ENCODE measurements at places on chromosomes 16 and 17.

DNA sequence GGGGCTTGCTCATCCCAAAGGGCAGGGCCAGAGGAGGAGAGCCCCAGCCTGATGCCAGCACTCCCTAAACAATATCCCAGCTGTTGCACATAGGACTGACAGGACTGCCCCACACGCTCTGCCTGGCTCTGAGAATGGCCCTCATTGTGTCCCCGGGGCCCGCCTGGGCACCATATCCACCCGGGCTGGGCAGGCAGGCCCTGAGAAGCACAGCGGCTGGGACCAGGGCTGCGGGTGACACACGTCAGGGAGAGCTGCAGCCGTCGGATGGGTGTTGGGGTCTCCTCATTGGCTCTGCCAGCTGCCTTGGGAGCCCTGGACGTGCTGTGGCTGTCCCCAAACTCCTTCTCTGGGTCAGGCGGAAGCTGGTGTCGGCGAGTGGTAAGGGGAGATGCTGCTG is 4.2 kb downstream of the BCAR1 start:
- no peak for DNase-seq

- DNase-seq, result no peak
Observed at GRCh38 chr16:72455743-72456659, 284.0 kb upstream of the PMFBP1 start.

DNA sequence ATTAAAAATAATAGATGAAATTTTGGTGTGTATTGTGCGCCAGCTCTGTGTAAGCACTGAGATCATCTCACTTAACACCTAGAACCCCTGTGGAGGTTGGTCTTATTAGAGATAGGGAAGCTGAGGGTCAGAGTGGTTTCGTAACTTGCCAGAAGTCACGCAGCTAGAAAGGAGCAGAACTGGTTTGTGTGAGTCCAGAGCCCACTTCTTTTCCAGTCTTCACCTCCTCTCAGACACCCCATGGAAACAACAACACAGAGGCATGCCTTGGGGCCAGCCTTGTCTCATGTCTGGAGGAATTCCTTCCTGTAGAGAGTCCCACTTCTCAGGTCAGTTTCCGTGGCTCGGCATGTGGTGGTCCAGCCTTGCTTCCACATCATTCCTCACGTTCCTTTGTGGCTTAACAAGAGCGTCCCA is 16.5 kb downstream of the YPEL2 start:
- DNase-seq, result peak; percentile 31

DNA sequence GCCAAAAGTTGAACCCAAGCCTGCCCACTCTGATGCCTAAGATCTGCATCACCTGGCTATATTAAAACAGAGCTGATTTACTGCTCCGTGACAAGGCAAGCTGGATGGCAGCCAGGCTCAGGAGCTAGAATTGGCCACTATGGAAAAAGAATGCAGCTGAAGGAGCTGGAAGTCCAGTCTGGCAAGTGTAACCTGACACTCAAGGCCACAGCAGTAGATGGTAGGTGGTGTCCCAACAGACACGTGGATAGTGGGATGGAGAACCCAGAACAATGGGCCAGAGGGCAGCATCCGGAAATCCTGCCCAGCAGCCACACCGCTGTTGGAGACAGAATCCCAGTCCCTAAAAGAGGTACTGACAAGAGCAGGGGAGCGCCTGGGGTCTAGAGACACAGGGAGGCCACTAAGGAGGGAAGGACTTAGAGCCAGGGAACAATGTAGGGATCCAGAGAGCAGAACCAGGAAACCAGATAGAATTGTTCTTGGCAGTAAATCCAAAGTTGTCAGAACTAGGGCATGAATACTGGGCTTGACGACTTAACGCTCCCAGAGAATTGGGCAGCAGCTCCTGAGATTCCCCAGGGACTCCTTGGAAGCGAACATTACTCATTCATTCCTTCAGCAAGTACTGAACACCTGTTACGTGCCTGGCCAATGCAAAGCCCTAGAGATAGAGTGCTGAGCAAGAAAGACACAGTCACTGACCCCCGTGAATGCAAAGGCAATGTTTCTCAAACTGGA is 85.7 kb downstream of the CDYL2 start:
- no peak for DNase-seq

DNA sequence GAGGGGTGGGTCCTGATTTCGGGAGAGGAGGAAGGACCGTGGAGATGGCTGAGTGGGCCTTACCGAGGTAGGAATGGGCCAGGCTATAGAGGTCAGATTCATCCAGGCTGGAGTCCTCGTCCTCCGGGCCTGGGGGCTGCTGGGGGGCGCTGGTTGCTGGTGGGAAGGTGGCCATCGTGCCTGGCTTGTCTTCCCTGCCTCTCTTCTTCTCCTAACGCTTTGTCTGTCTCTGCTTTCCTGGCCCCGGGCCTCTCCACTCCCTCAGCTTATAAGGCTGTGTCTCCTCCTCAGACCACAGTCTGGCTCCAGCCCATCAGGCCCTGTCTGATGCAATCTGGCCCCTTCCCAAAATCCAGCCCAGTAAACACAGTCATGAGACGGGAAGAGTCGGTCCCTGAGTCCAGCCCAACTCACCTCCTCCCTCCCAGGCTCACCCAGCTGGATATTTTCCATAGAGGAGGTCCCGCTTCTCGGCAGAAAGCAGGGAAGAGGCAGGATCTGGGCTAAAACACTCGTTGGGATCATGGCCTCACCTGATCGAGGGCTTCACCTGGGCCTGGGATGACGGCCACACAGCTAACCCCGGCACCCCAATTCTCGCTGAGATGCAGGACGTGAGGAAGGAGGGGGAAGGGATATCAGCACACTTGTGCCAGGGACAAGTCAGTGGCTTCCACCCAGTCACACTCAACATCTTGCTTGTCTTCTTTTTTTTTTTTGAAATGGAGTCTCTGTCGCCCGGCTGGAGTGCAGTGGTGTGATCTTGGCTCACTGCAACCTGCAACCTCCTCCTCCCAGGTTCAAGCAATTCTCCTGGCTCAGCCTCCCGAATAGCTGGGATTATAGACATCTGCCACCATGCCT is at the start of gene NUPR1:
Gene NUPR1, minus strand, starts transcription at position 242 of the 864 bp plus-strand sequence. Its CDS starts 67 bp downstream, at position 175.
- DNase-seq, result no peak

- DNase-seq, result peak; percentile 41
Observed at GRCh38 chr17:34163646-34164045, 91.4 kb upstream of the CCL2 start.

GRCh38 chr17:42535155-42536047 is 640 bp upstream of the NAGLU start:
- no peak for DNase-seq

- DNase-seq, result no peak
Observed at GRCh38 chr16:13959626-13960025, 39.7 kb downstream of the ERCC4 start.

- DNase-seq, result no peak
Observed at GRCh38 chr17:5424909-5425308, 4.9 kb downstream of the RPAIN start.

GRCh38 chr17:45276031-45276430 is 14.1 kb upstream of the SPATA32 start:
- no peak for DNase-seq

DNA sequence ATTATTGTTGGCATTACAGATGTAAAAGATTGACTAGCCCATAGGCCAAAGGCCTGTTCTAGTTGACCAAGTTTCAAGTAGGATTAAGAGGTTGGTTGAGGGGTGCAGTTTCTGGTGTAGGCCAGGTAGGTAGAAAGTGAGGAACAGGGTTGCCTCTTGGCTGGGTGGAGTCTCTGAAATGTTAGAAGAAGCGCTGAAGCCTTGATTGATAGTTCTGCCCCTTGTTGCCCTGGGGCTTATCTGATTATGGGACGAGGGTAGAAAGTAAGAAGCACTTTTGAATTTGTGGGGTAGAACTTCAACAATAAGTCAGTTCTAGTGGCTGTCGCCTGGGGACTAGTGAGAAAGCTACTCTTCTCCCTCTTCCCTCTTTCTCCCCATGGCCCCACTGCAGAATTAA is 6.2 kb downstream of the BCL6B start:
- no peak for DNase-seq

DNA sequence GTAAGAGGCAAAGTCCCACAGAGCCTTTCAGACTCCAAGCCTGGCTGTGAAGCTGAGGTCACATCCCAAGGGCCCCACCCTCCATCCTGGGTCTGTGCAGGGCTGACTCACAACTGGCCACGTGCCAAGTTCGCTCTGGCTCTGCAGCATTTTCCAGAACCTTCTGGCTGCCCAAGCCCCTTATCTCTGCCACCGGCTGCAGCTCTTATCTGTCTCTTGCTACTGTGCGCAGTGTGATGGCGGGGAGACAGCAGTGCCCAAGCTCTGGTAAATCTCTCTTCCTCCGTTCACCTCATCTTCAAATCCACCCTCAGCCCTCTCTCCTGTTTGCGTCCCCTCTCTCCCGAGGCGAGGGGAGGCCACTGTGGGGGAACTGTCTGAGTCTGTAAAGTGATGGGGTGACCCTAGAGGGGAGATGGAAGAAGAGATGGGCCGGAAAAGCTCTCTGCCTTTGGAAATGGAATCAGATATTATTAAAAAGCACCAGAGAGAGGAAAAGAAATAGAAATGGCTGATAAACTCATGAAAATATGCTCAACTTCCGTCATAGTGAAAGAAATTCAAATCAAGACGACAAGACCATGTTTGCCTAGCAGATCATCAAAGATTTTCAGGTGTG is 162.7 kb upstream of the CDC42EP4 start:
- peak; percentile 47 for DNase-seq

- no peak for DNase-seq
Observed at GRCh38 chr17:45775576-45776011, 8.5 kb upstream of the CRHR1 start.

- DNase-seq, result no peak
Observed at GRCh38 chr16:51450376-51450775, 299.3 kb upstream of the SALL1 start.

DNA sequence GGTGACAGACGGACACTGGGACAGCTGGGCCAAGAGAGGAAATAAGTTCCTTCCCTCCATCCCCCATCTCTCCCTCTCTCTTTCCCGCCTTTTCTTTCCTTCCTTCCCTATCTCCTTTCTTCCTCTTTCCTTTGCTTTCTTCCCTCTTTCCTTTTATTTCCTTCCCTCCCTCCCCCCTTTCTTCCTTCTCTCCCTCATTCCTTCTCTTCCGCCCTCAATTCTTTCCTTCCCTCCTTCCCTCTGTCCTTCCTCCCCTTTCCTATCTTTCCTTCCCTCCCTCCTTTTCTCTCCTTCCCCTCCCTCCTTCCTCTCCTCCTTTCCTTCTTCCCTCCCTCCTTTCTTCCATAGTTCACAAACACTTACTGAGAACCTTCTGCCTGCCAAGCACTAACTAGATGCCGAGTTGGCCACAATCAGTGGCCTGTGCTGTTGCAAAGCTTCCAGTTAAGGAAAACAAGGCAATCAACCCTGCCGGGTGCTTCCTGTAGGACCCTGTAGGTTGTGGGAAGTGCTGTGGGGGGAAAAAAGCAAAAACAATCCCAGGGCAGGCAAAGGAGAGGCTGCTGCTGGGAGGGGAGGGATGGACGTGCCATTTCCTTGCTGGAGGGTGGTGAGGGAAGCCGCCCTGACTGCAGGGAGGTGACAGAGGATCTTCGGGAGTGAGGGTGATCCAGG is 31.7 kb downstream of the ABCC6 start:
- DNase-seq, result no peak

DNA sequence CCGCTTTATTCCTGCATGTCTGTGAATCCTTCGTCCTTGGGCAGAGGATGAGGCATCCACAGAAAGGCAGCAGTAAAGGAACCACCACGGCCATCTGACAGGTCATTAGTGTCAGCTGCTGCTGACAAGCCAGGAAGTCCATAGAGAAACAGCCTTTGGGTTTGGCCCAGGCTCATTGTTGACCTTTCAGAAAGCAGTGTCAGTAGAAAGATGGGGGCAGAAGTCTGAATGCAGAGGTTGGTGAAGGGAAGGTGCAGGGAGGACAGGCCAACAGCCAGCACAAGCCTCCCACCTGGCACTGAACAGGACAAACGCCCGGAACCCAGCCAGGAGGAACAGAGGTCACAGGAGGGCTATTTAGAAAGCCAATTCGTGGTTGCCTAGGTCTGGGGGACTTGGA is 105.8 kb downstream of the VAT1L start:
- no peak for DNase-seq

DNA sequence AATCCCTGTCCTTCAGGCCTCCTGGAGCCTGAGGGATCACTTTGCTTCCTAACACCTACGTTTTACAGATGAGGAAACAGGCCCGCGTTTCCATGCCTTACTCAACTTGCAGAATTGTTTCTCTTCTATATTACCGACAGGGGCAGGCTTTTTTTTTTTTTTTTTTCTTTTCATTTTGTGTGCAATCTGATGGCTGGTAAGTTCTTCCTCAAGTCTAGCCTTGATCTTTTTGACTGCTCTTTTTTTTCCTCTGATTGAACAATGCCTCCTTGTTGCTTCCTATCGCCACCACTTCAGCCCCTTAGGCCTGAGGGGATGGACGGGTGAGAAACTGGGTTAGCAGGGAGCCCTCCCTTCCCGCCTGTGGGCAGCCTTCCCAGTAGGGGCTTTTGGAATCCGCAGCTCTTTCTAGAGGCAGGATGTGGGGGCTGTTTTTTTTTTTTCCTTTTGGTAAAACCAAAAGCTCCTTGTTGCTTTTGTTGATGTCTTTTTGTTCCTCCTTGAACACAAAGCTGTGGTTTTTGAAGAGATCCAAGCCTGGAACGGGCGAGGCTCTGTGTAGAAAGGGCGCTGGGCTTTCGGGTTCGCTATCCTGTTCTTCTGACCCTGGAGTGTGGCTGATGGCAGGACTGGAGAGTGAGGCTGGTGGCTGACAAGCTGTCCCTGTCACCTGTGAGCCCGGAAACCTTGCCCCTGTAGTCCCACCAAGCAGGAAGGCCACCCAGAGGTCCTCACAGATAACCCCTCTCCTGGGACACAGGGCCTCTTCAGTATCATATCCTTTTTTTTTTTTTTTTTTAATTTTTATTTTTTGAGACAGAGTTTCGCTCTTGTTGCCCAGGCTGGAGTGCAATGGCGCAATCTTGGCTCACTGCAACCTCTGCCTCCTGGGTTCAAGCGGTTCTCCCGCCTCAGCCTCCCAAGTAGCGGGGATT is 14.0 kb downstream of the LASP1 start:
- DNase-seq, result peak; percentile 81

GRCh38 chr17:9890124-9890523 is 14.9 kb downstream of the RCVRN start:
- peak; percentile 51 for DNase-seq

DNA sequence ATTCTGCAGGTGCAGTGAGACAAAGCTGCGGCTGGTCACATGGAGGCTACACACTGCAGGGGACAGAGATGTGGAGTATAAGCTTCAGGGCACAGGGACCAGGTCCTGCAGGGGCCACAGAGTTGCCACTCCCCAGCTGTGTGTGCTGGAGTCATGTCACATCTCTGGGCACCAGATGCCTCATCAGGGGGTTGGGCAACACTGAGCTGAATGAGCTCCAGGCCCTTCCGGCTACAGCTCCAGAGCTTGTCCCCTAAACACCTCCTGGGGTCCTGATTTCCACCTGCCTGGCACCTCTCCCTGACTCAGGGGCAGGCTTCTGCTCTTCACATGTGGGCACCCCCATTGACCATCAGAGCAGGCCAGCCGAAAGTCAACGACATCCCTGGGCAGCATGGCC is 32.5 kb downstream of the SPHK1 start:
- no peak for DNase-seq

DNA sequence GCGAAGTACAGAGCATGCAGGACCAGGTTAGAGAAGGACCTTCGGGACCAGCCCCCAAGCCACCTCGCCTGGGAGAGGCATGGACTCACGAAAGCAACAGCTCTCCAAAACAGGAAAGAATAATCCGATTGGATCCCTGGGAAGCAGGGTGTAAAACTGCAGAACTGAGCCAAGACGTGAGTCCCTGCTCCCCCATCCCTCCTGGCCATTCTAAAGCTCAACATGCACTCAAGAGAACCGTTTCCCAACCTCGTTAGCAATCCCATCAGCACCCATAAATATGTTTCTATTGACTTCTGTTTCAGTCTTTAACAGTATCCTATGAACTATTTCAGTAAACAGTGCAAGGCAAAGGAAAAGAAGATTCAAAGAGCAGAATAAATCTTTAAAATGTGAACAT is 167.0 kb downstream of the COPRS start:
- no peak for DNase-seq

GRCh38 chr16:66751053-66751302 is 431 bp downstream of the DYNC1LI2 start:
- no peak for DNase-seq
